ENCODE measurements at places on chromosomes 2 and 18.

DNA sequence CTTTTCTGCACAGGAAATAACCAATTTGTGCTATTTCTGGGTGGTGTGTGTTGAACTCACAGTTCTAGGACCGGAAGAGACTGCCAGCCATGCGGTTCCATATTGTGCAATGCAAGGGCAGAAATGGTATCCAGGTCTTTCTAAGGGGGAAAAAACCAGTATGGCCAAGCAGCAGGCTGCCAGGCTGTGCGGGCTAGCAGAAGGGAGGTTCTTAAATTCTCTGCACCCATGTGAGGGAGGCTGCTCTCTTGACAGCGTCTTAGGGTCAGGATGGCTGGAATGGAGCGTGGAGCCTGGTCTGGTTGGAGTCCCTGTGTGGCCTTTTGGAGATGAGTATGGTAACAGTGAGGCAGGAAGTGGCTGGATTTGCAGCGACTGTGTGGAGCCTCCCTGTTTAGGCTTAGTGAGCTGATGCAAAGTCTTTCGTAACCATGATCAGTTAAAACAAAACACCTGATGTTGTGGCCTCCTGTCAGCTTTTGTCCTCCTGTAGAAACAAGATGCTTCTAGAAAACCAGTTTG is 52.6 kb downstream of the NCK2 start:
- DNase-seq = no peak

DNA sequence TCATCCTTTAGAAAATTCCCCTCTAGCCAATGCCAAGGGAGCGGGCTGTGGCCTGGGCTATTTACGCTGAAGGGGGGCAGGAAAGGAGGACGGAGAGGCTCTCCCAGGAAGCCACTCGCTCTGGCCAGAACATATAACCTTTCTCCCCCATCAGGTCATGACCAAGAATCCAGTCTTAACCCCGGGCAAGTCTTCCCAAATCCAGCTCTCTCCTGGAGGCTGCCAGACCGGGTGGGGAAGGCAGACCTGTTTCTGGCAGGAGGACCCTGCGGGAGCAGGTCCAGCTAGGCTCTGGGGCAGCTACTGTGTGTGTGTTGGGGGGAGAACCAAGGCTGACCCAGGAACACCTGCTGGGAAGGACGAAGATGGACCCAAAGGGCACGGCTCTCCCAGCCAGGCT is 13.4 kb upstream of the SEMA4C start:
- no peak for DNase-seq

- peak; percentile 13 for DNase-seq
Measured at GRCh38 chr2:8514796-8515758, 166.8 kb upstream of the ID2 start.

GRCh38 chr2:191488135-191488534 is 189.8 kb upstream of the NABP1 start:
- DNase-seq = no peak

GRCh38 chr2:64666810-64667438 is 13.2 kb upstream of the SERTAD2 start:
- DNase-seq = no peak

GRCh38 chr2:238868067-238868524 is 20.2 kb downstream of the TWIST2 start:
- DNase-seq = no peak

- DNase-seq = no peak
Measured at GRCh38 chr18:1039421-1039820, 134.8 kb downstream of the ADCYAP1 start.

GRCh38 chr2:113376913-113377445 is 60.5 kb upstream of the ZNG1B start:
- DNase-seq = no peak

DNA sequence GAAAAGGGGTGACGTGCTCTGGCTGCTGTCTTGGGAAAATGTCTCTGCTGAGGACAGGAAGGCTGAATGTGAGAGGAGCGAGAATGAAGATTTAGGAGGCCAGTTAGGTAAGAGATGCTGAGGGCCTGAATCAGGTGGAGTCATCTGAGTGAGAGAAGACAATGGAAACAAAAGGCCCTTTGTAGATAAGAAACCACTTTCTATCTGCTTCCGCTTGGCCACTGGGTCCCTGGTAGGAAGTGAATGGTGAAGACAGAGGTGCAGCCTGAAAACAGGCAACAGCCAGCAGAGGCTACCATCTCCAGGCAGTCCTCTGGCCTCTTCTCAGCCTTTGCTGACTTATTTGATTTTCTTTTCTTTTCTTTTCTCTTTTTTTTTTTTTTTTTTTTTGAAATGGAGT is 374.0 kb upstream of the SLC14A2 start:
- no peak for DNase-seq

DNA sequence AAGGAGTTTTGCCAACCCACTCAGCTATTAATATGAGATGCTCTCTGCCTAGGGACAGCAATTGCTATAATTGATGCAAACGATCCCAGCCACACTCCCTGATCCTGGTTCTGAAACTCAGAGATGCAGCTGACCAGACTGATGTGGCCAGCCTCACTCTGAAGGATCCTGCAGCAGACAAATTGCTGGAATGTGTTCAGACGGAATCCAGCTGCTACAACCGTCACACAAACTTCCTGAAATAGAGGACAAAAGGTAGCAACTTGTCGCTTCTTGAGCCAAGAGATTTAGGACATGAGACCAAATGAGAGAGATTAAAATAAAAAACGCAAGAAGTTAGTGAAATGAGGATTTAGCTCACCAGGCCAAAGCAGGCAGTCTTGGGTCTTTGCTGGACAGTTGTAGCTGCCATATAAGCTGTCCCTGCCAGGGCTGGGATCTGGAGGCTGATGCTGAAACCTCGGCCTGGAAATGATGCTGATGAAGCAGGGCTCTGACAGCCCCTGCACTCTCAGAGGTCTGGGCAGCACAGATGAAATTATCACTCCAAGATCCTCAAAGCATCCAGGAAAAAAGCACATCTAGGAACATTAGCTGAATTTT is 8.3 kb upstream of the YWHAQ start:
- DNase-seq = no peak

GRCh38 chr18:78242806-78243205 is 736.8 kb upstream of the SALL3 start:
- no peak for DNase-seq

DNA sequence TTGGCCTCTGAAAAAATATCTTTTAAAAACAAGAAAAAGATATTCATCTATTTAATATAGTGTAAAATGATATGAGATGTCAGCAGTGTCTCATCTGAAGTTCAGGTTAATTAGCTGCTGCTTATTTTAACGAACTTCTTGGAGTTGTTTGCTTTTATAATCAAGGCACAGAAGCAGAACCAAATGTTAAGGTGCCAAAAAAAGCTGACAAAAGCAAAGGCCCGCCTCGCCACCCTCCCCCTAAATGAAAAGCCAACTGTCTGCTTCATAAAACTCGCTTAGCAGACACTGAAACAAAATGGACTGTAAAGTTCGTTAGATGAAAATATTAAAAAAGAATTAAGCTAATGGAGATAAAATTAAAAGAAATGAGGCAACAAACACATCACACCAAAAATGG is 562.6 kb downstream of the ZEB2 start:
- DNase-seq = no peak

DNA sequence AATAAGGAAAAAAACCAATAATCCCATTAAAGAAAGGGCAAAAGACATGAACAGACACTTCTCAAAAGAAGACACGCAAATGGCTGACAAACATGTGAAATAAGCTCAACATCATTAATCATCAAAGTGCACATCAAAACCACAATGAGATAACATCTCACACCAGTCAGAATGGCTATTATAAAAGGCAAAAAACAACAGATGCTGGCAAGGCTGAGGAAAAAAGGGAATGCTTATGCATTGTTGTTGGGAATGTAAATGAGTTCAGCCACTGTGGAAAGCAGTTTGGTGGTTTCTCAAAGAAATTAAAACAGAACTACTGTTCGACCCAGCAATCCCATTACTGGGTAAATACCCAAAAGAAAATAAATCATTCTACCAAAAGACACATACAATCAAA is 285.6 kb downstream of the NR4A2 start:
- DNase-seq = no peak

- no peak for DNase-seq
Measured at GRCh38 chr2:140862181-140862580, 1268.6 kb downstream of the LRP1B start.

DNA sequence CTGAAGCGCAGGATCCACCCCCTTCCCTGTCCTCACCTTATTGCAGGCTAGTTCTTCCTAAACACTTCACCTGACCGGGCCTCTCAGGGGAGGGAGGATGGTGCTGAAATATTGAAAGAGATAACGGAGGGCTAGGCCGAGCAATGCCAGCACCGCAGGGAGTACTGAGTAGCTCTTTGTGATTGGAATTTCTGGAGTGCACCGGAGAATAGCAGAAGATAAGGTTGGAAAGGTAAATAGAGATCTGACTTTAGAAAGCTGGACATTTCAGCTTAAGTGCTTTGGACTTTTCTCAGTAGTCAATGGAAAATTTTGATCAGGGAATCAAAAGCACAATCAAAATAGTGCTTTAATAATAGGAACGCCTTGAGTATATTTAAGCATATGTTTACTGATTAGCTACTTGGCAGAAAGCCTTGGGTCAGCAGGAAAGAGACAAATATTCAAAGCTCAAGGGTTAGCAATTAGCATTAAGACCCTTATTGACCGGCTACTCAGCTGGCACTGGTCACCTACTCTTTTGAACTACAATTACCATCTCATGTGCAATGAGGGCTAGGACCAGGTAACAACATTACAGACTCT is 142.9 kb upstream of the NDUFV2 start:
- no peak for DNase-seq

DNA sequence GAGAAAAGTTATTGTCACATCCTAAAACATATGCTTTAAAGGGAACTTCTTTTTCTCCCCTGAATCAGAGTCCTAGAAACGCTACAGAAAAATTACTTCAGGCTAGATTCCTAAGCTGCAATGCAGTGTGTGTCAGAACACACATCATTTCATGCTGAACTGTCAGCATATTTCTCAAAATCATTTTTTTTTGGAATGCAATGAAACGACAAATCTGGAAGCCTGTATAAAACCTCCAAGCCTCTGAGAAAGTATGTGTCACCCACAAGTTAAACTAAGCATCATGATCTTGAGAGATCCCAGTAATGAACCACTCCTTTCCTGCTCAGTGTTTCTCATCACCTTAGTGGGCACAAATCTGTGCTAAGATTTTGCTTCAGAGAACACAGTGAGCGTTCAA is 276.2 kb downstream of the ZNF521 start:
- no peak for DNase-seq

- no peak for DNase-seq
Measured at GRCh38 chr2:54040250-54040649, 69.5 kb upstream of the PSME4 start.

DNA sequence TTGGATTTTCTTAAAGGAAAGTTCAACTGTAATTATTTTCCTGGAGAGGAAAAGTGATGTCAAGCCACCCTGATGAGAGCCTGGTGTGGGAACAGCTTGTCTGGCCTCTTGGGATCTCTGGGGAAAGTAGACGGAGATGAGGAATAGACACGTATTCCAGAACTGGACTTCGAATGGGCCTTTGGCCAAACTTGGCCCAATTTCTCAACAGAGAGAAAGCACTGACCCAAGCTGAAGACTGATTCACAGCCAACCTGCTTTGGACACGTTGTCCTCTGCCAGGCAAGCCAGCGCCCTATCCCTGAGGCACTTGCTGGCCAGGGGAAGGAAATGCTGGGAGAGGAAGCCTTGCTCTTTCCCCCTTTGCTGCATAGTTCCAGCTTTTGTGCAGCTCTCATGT is 70.8 kb upstream of the CTAGE1 start:
- no peak for DNase-seq

GRCh38 chr2:234611209-234611608 is 114.3 kb upstream of the ARL4C start:
- DNase-seq = no peak

GRCh38 chr2:182745061-182745460 is 29.0 kb downstream of the DNAJC10 start:
- DNase-seq = no peak

- no peak for DNase-seq
Measured at GRCh38 chr2:111117598-111118480, 2.9 kb upstream of the BCL2L11 start.

DNA sequence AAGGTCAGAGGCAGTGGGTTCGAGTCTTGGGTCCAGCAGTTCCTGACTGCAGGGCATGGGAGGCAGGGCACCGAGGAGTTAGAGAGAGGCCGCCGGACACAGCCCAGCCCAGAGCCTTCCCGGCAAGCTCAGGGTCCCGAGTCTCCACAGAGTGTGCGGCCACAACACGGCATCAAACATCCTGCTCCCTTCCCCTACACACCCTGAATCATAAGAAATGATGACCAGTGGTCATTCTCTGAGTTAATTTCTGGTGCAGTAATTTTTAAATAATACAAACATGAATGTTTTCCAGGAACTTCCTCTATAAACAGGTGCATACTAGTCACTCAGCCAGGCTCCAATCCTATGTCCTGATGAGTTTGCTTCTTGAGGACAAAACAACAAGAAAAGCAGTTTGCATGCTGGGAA is 118.0 kb downstream of the PXDN start:
- DNase-seq = no peak

DNA sequence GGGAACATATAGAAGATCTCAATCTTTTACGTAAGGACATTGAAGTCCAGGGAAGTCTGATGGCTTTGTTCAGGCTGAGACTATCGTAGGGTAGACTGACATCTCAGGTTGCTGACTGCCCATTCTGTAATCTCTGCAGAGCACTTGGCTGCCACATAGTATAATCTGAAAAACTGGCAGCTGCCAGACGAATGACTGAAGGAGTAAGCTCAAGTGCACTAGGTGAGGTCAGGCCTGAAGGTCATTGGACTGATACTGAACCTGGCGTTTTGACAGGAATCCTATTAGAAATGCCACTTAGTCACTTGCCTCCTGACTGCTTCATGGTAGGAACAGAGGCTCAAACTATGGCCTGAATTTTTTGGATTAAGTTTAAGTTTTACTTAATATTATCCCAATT is 23.5 kb downstream of the GPD2 start:
- no peak for DNase-seq

All from stimulated activated CD4-positive, alpha-beta T cell treated with anti-CD3 and anti-CD28 coated beads, Interleukin-2, amount 100 ng/mL, for 4 hours (primary cell).